ENCODE measurements at places on chromosomes 2 and 18.

DNA sequence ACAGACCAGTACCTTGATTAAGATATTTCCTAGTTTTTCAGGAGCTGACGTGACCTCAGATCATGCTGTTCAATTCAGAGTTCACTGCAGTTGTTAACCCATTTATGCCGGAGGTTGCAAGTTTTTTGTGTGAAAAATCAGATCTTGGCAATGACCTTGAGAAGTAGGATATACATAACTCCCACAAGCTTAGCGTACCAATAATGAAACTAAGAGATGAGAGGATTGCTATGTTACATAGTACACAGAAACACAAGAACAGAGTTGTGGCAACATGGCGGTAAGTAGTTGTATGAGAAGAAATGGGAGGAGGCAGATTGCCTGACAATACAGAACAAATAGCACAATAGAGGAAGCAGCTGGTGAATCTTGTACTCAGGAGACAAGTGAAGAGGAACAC, 39.1 kb downstream of the PPIG start:
- no peak for DNase-seq

GRCh38 chr2:39325966-39326365, 82.2 kb upstream of the CDKL4 start:
- no peak for DNase-seq

DNA sequence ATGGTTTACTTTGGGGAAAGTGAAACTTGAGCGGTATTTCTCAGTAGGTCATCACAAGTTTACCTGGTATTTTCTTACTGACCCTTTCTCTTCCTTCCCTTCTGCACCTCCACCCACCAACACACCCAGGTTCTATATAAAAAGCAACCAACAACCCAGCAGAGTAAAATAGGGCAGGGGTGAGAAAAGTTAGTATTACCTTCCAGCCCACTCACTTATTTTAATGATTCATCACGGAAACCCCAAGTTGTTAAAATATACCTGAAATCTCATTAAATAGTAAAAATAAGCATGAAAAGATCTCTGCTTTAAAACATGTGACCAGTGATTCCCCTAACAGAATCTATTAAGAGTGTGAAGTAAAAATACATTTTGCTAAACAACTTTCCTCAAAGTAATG, 306.1 kb downstream of the ZEB2 start:
- no peak for DNase-seq

DNA sequence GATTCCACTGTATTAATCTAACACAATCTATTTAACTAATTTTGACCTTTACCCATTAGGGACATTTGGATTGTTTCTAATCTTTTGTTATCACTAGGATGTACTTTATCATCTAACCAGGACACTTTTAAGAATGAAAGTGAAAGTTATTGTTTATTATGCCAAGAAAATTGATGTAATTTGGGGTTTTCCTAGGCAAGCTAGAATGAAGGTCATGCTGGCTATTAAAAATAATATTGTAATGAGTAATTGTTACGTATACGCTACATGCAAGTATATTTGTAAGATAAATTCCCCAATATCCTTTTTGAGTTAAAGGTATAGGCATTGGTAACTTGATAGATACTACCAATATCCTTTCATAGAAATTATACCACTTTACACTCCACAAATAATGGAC, 74.6 kb downstream of the COL5A2 start:
- DNase-seq, result no peak

DNA sequence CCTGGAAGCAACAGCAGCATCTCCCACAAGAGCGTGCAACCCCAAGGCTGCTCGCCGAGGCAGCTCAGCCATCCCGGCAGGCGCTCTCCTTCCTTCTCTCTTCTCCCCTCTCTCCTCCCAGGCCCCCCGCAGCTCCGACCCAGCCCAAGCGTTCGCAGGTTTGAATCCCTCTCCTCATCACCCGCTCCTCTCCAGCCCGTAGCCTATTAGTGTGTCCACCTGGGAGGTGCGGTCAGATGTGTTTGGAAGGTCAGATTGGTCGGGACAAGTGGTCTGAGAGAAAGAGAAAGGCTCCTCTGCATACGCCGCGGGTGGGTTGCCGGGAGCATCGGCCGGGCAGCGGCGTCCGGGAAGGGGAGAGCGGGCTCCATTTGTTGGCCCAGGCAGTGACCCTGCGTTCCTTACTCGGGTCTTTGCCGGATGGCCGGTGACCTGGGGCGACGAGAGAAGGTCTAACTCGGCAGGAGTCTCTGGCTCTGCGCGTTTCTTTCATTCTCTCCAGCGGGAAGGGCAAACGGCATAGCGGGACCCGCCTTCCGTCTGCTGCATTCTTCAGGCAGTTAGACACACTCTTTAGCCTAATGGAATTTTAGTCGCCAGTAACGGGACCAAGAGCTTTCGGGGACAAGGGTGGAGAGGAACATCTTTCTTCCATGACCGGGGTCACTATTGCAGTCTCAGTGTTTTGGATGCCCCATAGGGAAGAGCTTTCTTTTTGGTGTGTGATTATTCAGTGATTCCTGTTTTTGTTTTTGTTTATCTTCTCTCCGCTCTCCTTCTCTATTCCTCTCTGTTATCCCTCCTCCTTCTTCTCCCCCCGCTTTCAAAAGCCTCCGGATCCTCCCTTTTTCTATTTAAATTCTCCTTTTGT, 1.1 kb upstream of the TMEFF2 start:
- DNase-seq, result peak; percentile 32

GRCh38 chr2:73050121-73050545, 21.4 kb downstream of the SFXN5 start:
- no peak for DNase-seq

- no peak for DNase-seq
Measured at GRCh38 chr2:2320486-2321199, 10.4 kb downstream of the MYT1L start.

- DNase-seq, result peak; percentile 28
Measured at GRCh38 chr2:24082787-24083566, 1.7 kb downstream of the TP53I3 start.

- DNase-seq, result no peak
Measured at GRCh38 chr2:234770715-234771141, 181.1 kb upstream of the SH3BP4 start.

DNA sequence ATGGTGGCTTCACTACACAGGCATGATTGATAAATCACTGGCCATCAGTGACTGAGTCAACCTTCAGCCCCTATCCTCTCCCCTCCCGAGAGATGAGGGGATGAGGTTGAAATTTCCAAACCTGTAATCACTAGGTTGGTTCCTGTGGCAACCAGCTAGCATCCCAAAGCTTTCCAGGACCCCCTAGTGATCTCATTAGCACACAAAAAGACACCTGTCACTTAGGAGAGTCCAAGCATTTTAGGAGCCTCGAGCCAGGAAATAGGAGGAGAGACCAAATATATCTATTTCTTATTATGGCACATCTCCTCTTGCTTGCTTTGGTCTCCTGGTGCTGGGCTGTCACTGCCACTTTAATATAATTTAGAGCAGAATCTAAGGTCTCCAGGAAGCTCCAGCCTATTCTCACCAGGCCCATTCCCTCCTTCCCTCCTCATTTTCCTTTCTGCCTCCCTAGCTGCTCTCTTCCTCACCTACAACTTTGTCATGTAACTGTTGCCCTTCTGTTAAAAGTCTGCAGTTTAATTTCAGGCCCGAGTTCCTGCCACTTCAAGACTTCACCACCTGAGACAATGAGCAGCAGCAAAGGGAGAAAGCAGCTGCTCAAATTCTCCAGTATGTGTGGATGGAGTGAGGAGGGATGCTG, 33.2 kb upstream of the NAB1 start:
- no peak for DNase-seq

DNA sequence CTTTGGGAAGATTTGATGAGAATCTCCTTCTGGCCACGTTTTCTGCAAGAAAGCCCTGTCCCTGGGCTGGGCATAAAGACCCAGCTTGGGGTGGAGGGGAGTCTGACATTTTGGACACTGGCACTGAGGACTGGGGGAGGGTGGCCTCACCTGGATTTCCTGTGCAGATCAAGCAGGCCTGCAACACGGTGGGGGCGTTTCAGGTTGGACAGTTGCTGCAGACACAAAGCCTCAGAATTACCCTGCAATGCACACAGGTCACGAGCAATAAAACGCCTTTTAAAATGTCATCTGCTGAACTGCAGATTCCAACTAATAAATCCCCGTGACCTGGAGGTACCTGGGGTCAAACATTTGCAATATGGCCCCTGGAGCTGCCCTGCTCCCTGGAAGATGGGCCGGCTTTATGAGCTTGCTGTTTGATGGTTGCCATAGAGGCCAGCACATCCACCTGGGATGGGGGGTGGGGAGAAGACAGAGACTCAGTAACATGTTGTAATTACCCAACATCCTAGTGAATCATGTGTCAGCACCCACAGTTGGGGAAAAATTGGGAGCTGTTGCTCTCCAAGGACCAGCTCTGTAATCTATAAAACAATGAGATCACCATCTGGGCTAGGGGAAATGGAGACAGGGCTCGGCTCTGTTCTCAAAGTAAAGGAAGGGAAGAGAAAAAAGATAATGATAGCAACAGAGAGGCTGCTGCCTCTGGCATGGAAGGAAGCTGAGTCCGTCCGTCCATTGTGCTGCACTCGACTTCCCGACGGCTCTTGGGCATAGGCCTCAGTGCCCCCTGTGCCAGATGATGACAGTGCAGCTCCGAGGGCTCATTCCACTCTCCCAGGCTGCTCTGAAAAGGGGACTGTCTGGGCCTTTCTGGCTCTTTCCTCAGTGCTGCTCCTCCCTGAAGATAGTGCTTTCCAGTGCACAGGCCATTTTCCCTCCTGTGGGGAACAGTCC, 340.3 kb downstream of the CYRIA start:
- DNase-seq, result no peak

- DNase-seq, result no peak
Measured at GRCh38 chr2:1459727-1460126, 46.5 kb downstream of the TPO start.
